Bone marrow (tissue), 2 donors: ENCODE measurements at places on chromosomes 3 and 15.

- no peak for DNase-seq
Measured at GRCh38 chr3:160540551-160540950, 24.8 kb downstream of the KPNA4 start.

- no peak for DNase-seq
Measured at GRCh38 chr3:58150810-58151199, 60.0 kb downstream of the DNASE1L3 start.

- DNase-seq = no peak
Measured at GRCh38 chr3:171804618-171805389, 5.5 kb downstream of the PLD1 start.

DNA sequence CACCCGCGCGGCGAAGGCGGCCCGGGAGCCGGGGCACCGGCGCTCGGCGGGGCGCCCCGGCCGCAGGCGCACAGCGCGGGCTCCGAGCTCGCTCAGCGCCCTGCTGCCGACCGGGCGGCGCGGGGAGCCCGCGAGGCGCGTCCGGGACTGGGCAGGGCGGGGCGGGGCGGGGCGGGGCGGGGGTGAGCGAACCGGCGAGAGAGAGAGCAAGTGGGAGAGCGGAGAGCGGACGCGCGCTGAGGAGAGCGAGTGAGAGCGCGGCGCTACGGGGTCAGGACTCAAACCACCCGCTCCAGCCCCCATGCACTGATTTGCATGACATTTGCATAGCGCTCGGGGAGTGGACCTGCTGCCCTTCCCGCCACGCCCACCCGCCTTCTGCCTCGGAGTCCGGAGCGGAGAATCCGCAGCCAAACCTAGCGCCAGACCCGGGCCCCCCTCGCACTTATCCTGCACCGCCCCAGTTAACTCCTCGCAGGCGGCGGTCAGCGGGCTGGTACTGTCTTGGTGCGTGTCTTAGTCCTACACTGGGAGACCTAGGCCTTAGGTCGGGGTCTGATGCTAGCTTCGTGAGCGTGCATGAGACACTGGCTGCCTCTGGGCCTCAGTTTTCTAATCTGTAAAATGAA, at the start of gene MYLK:
Gene MYLK (minus strand): TSS at position 130 of the 629 bp plus-strand sequence. CDS start 90,491 bp downstream, outside the sequence.
- DNase-seq = no peak

DNA sequence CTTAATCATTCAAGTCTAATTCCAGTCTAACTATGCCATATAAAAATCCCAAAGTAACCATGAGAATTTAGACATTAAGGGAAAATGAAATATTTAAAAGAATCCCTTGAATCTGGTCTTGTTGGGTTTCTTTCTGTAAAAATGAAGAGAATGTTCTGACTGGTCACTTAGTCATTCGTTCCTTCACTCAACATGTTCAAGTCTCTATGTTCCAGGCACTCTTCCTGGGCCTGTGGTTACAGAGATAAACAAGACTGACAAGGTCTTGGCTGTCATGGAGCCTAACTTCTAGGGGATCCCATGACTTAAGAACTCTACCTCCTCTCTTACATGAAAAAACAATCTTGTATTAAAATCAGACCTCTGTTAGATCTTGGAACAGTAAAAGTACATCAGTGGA, 638.6 kb upstream of the TBL1XR1 start:
- no peak for DNase-seq

GRCh38 chr15:49383266-49383665, 39.8 kb upstream of the FGF7 start:
- no peak for DNase-seq

- no peak for DNase-seq
Measured at GRCh38 chr3:50585919-50586762, 16.8 kb downstream of the HEMK1 start.

DNA sequence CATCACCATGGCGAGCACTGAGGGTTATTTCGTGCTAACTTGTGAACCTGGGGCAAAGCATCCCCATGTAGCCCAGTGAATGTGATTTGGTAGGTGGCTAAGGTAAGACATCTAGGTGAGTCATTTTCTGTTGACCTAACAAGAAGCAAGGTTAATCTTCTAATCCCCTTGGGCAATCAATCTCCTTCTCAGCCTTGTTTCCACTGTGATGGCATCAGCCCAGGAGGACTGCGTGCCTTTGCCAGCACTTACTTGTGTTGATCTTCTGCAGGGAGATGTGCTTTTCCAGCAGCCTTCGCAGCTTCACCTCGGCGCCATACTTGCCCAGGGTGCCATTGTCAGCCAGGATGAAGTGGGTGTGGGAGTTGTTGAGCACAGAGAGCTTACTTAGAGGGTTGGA, 35.7 kb downstream of the TRPM1 start:
- DNase-seq = no peak

DNA sequence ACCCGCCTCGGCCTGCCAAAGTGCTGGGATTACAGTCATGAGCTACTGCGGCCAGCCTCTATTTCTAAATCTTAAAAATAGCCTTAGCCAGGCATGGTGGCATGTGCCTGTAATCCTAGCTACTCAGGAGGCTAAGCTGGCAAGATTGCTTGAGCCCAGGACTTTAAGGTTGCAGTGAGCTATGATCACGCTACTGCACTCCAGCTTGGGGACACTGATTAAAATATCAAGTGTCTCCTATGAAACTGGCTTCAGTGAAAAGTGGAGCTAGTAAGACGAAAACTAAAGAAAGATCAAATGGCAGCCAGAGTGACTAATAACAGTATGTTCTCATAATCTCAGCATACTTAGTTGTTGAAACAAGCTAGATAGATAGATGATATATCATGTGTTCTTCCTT, 112.5 kb downstream of the STT3B start:
- DNase-seq = no peak
